ENCODE measurements at places on chromosomes 16 and 17.

DNA sequence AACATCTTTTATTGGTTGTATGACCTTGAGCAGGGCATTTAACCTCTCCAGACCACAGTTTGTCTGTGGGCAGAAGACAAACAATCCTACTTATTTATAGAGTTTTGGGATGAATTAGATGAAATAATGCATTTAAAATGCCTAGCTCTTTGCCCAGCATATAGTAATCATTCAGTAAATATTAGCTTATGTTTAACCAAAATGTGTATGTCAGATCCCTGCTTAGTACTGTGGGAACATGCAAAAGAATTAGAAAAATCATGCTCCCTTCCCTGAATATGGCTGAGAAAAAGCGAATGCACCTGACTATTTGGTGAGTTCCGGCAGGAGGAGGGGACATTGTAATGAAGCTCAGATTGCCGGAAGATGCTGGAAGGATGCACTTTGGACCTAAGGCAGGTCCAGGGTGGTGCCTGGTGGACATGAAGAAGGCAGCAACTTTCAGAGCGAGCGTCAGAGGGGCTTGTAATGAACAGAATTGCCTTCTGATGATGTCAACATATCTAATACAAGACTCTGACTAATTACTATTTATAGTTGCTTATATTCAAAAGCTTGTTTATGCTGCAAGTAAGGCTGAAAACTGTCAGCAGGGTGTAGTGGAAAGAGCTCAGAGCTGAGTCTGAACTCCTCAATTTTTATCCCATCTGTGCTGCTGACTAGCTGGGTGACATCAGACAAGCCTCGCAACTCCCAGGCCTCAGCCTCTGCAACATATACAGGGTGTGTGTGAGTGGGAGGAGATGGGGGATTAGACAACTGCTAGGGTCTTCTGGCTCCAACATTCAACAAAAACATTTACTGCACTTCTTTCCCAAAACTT, 221.2 kb downstream of the PRKCA start:
- DNase-seq: no peak

DNA sequence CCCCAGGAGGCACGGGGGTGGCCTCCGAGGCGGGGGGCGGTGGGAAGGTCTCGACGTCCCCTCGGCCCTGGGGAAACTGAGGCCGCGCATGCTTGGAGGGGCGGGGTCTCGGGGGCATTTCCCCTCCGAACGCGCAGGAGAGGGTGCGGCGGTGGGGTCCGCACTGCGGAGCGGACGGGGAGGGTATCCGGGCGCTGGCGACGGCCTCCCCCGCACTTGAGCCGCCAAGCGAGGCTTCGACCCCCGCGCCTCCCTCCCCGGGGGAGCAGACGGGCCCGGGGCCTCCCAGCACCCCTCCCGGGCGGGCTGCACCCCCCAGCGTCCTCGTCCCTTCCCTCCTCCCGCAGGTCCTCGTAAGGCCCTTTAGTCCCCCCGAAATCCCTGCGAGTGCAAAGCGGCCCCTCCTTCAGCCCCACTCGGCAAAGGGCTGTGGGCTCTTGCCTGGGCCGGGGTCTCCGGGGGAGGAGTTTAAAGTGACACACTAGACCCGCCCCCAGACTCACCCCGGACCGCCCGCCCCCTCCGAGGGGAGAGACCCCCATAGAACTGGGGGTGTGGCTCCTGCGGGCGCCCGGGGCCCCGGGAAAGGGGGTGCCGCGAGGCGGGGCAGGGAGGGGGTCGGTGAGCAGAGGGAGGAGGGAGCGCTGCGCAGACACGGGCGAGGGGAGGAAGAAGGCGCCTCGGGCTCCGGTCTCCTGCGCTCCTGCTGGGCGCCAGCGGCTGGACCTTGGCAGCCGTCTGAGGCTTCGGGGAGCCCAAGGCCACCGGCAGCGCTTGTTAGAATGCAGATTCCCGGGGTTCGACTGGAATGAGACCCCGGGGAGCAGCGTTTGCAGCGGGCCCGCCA, 632 bp downstream of the BAIAP3 start:
- no peak for DNase-seq

- DNase-seq: peak; percentile 58
Measured at GRCh38 chr17:56819431-56820145, 14.1 kb downstream of the C17orf67 start.

DNA sequence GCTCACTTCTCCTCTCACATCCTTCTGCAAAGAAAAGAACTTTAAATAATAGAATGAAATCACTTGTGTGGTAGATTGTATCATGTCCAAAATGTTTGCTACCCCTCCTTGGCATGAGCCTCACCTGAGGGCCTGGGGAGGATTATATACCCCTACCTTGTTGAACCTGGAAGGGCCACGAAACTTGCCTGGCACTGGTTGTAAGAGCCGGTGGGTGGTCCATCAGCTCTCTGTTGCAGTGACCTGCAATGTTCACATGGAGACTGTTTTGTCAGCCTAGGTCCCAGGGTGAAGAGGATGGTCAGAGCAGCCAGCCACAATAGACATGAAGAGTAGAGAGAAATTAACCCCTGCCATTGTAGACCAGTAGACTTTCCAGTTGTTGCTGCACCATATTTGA, 10.2 kb downstream of the RSAD1 start:
- DNase-seq: no peak

GRCh38 chr16:79816081-79816497, 215.6 kb upstream of the MAF start:
- no peak for DNase-seq

GRCh38 chr16:65713181-65713808, 591.4 kb upstream of the CDH11 start:
- no peak for DNase-seq

- DNase-seq: no peak
Measured at GRCh38 chr16:81458827-81459598, 14.4 kb downstream of the CMIP start.

GRCh38 chr16:3861808-3862451, 18.6 kb downstream of the CREBBP start:
- DNase-seq: no peak

DNA sequence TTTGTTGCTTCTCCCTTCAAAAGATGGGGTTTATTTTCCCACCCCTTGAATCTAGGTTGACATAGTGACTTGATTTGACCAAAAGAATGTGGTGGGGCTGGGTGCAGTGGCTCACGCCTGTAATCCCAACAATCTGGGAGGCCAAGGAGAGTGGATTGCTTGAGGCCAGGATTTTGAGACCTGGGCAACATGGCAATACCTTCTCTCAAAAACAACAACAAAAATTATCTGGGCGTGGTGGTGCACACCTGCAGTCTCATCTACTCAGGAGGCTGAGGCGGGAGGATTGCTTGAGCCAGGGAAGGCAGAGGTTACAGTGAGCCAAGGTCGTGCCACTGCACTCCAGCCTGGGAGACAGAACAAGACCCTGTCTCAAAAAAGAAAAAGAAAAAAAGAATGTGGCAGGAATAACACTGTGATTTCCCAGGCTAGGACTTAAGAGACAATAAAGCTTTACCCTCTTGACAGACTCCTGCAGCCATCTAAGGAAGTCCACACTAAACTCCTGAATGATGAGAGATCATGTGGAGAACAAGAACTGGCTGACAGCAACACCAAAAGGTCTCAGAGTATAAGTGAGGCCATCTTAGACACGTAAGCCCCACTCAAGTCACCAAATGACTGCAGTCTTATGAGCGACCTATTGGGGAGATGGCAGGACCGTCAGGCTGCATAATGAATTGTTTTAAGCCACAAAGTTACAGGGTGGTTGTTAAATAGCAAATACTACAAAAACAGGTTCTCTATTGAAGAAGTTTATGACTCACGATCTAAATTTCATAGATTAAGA, 37.0 kb downstream of the FBXL20 start:
- no peak for DNase-seq

GRCh38 chr17:83090444-83091256, 11.2 kb downstream of the METRNL start:
- no peak for DNase-seq

DNA sequence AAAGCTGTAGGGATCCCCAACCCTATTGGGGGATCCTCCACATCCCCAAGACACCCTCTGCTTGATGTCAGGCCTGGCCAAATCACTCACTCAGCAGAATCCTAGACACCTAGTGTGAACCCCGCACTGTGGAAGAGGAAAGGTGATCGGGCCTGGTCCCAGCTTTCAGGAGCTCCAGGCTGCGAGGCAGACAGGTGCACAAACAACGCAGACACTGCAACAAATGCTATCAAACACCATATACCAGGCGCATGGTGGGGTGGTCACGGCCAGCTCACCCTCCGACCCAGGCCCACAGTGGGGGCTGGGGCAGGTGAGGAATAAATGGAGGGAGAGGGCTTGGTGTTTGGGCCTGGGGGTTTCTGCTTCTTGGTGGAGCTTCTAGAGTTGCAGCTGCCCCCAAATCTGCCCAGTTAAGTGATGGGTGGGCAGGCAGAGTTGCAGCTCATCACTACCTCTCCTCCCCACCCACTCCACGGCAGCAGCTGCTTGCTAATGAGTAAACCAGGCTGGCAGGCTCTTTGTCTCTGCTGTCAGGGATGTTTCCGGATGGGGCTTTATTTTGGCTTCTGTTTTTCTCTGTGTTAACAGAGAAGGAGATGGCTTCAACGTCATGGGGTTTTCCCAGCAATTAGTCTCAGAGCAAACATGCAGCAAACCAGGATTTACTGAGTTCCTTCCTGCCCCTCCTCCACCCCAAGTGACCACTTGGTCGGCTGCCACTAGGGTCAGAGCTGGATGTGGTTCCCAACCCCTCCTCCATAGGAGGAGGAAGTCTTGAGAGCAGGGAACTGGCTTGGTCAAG, 46.6 kb downstream of the PECAM1 start:
- no peak for DNase-seq

GRCh38 chr17:27780092-27780827, 20.1 kb downstream of the NOS2 start:
- no peak for DNase-seq

- DNase-seq: no peak
Measured at GRCh38 chr17:82802075-82802780, 37.6 kb downstream of the ZNF750 start.

DNA sequence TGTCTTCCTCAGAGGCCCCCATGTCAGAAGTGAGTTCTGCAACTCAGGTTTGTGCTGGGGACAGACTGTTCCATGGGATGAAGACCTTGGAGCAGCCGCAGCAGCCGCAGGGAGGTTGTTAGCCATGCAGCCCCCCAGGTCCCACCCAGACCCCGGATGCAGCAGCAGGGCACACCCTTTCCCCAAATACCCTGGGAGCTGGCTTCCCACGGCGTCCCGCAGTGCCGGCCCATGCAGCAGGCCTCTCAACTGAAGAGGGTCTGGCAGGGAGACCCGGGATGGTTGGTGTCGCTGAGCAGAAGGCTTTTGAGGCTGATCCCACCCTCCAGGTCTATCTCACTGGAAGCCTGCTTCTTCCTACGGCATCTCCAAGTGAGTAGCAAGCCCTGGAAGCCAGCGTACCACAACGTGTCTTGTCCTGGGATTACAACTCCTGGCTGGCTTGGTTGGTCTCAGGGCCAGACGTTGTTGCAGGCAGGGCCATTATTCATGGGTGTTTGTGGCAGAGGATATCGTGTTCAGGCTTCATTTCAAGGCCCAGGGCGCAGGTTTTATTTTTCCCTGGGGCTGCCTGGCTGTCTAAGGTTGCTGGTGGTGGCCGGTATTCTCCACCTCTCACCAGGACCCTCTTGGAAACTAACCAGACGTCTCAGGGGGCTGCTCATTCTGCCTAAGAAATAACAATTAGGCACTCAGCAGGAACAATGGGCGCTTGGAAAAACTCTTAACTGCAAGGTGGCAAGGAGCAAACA, 223.2 kb downstream of the C16orf95 start:
- DNase-seq: no peak

GRCh38 chr17:70136131-70136530, 33.2 kb upstream of the KCNJ2 start:
- no peak for DNase-seq

GRCh38 chr17:6374271-6374691, 60.6 kb downstream of the AIPL1 start:
- DNase-seq: no peak
